GM03348 (cell line): ENCODE measurements at places on chromosomes 2 and 18.

- no peak for DNase-seq
Observed at GRCh38 chr2:223643309-223643708, 41.1 kb upstream of the SCG2 start.

- no peak for DNase-seq
Observed at GRCh38 chr2:42789751-42790150, 2.6 kb downstream of the HAAO start.

GRCh38 chr2:24456599-24457556, 34.2 kb upstream of the NCOA1 start:
- peak; percentile 92 for DNase-seq

- no peak for DNase-seq
Observed at GRCh38 chr2:810397-810796, 133.2 kb upstream of the TMEM18 start.

- no peak for DNase-seq
Observed at GRCh38 chr2:146652311-146652710, 1192.5 kb upstream of the ACVR2A start.

GRCh38 chr18:37491526-37491925, 74.1 kb downstream of the CELF4 start:
- DNase-seq = no peak

DNA sequence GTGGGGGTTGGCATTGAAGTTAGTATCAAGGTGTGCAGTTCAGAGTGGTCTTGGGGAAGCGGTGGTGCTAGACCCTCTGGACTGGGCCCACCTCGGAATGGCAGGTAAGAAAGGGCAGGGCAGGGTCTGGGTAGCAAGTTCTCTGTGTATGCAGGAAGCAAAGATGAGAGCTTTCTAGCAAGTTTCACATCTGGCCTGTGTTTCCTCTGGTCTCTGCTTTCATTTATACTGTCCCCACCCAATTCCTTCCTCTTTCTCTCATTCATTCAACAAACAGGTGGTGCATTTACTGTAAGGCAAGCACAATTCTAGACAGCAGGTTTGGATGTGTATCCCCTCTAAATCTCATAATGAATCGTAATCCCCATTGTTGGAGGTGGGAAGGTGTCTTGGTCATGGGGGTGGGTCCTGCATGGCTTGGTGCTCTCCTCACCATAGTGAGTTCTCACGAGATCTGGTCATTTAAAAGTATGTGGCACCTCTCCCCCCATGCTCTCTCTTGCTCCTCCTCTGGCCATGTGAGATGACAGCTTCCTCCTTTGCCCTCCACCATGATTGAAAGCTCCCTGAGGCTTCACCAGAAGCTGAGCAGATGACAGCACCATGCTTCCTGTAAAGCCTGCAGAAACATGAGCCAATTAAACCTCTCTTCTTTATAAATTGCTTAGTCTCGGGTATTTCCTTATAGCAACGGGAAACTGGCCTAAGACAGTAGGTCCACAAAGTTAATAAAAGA, 51.8 kb downstream of the PKDCC start:
- DNase-seq = no peak

- no peak for DNase-seq
Observed at GRCh38 chr2:206323486-206323885, 49.0 kb downstream of the ZDBF2 start.

GRCh38 chr2:63842149-63843061, 709 bp downstream of the UGP2 start:
- DNase-seq = peak; percentile 51

- DNase-seq = peak; percentile 53
Observed at GRCh38 chr2:220227266-220227920, 600.0 kb downstream of the SLC4A3 start.

GRCh38 chr2:131104487-131105155, 515 bp upstream of the PLEKHB2 start:
- DNase-seq = peak; percentile 81

DNA sequence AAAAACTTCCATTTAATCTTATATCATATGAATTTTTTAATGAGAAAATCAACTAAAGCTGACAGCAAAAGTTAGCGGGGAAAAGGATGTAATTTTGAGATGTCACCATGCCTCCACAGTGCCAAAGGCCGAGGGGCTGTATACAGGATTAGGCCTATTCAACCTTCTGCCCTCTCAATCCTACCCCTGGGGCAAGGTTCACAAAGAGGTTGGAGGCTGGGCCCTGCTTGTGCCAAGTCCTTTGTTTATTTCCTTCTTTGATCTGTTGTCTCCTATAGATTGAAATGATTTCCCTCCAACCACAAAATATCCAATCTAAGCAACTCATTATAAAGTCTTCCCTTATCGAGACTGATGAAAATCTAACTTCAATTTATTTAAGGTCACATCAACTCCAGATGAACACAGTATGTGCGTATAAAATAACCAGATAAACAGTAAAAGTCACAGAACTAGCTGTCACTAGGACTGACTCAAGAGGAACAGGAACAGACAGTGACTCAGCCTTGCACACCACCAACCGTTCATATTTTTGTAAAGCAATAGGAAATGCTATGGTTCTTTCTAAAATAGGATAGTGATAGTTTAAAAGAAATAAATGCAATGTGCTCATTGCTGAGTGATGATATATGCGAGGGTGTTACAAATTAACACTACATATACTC, 95.8 kb downstream of the SLC25A12 start:
- peak; percentile 49 for DNase-seq

GRCh38 chr2:240252191-240252871, 111.9 kb upstream of the OTOS start:
- peak; percentile 1 for DNase-seq

GRCh38 chr2:9650119-9650821, 19.5 kb upstream of the YWHAQ start:
- DNase-seq = no peak

- DNase-seq = no peak
Observed at GRCh38 chr18:853471-853870, 41.4 kb upstream of the YES1 start.

GRCh38 chr2:128090945-128091725, at the start of gene UGGT1:
Gene UGGT1 (plus strand): TSS chr2:128091200. CDS start chr2:128091358, 158 bp downstream.
- DNase-seq = peak; percentile 97

DNA sequence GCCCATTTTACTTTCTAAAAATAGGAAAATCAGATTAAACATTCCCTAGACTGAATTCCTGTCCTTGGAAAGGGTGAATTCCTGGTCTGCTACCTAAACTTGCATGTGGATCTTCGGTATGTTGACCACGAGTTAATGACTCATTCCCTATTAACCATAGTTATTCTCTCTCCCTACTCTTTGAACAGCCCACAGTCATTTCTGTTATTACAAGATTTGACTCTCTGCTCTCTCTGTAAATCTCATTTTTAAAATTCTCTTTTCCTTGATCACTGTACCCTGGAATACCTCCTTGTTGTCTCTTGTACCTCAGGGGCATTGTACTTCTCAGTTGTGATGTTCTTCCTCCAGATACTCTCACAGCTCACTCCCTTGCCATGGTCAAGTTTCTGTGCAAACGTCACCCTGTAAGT, 92.0 kb upstream of the GULP1 start:
- DNase-seq = peak; percentile 87

DNA sequence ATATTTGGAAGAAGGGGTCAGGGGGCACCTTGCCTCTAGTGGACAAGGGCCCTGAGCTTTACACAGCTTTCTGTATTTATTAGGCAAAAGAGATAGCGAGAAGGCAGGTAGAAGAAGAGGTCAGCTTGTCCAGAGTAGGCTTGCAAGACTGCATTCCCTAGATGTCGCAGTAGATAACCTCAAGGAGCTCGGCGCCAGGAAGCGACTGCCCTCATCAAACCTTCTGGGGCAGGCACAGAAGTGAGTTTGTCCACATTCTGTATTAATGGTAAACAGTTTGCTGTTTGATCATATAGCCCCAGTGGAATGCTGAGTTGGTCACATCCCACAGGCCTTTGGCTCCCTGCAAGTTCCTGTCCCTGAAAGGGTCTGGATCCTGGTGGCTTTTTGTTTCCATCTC, 7.0 kb downstream of the CHCHD5 start:
- DNase-seq = no peak

GRCh38 chr2:237494066-237494465, 7.0 kb downstream of the MLPH start:
- no peak for DNase-seq

- no peak for DNase-seq
Observed at GRCh38 chr2:28490558-28490957, 5.3 kb upstream of the PLB1 start.

DNA sequence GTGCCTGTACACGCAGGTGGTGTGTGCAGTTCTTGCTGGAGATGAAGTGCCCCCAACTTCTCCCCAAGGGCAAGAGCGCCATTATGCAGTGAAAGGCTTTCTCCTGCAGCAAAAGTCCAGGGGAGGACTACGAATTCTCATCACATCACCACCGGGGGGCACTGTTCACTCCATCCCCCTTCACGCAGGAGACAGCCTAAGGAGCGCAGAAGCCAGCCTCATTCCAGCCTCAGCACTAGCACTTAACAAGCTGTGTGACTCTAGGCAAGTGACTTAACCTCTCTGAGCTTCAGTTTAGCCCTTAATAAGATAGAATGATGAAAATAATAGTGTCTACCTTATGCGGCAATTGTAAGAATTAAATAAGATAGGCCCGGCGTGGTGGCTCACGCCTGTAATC, 32.3 kb downstream of the DNMT3A start:
- peak; percentile 55 for DNase-seq

DNA sequence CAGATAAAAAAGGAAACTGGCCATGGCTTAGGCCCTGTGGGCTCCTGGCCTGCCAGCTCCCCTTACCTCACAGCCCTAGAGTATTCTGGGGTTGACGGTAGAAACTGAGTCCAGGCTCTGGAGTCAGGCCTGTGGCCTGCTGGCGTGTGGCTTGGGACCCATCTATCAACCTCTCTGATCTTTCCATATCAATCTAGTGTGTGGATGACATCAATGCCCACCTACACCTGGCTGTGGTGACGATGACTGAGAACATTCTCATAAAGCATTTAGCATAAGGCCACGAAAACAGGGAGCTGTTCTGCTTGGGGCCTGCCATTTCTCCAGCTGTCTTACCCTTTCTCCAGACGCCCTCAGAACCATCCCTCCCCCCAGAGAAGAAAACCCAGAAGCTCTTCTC, 17.9 kb downstream of the PCARE start:
- DNase-seq = no peak

DNA sequence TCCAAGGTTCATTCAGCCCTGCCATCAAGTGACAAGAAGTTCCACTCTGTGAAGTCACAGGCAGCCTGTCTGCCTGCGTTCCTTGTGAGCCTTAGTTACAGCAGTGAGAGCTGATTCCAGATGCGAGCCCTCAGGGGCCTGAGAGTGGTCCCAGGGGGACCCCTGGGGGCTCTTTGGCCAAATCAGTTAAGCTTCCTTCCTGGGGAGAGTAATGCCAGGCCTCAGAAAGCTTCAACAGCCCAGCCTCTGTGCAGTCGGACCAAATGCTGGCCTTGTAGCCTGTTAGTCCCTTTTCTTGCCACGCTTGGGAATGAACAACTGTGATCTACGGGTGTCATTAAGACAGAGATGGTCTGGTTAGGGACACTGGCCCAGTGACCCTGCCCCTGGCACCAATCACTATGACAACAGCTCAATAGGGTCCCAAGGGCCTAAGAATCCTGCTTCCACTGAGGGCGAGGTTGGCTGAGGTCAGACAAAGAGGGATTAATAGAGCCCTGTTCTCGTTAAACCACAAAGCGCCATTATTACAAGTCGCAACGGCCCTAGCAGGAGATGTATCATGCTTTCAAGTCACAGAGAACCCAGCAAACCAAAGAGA, 50.9 kb downstream of the HS1BP3 start:
- DNase-seq = no peak

DNA sequence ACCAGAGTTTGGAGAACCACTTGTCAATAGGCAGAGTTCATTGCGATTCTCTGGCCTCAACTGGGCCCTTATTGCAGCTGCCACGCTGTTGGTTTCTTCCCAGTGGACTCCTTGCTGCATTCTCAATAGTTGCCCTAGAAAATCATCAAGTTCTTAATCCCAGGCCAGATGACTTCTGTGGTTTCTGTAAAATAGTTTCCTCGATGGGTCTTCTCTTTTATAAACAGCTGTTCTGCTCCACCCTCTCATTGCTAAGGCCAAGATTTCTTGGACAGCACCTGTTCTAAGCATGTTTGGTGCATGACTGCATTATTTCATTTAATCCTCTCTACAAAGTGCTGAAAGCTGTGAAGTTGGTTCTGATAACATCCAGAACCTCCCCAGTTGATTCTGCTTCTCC, 131.0 kb downstream of the BCL2L11 start:
- DNase-seq = no peak

DNA sequence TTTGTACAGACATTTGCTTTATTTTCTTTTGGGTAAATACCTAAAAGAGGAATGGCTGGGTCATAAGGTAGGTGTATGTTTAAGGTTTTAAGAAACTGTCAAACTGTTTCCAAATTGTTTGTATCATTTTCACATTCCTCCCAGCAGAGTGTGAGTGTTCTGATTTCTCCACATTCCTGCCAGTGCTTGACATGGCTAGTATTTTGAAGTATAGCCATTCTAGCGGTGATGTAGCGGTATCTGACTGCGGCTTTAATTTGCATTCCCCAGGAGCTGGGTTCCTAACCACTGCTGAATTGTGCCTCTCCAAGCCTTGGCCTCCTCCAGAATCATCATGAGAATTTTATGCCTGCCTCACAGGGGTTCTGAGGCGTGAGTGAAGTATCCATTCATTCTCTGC, 61.8 kb upstream of the ARL4C start:
- no peak for DNase-seq

DNA sequence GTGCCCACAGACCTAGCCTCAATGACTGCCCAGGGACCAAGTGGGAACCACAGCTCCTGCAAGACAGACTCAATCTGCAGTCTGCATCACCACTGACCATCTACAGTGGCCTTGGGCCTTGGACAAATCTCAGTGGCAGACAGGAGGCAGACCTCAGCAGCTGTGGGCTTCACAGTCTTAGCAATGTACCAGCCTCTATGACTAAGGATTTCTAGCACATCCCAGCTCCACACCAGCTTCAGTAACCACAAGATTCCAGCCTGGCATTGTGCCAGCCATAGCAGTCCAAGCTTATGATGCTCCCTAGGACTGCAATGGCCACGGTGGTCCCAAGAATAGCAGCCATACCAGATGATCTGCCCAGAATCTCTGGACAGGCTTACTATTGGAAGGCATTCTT, 19.6 kb upstream of the WDR75 start:
- peak; percentile 12 for DNase-seq

GRCh38 chr2:147420517-147420916, 424.3 kb upstream of the ACVR2A start:
- DNase-seq = no peak

- DNase-seq = no peak
Observed at GRCh38 chr2:17226941-17227490, 291.2 kb downstream of the RAD51AP2 start.

GRCh38 chr18:2880473-2880872, 33.7 kb downstream of the EMILIN2 start:
- DNase-seq = peak; percentile 18

DNA sequence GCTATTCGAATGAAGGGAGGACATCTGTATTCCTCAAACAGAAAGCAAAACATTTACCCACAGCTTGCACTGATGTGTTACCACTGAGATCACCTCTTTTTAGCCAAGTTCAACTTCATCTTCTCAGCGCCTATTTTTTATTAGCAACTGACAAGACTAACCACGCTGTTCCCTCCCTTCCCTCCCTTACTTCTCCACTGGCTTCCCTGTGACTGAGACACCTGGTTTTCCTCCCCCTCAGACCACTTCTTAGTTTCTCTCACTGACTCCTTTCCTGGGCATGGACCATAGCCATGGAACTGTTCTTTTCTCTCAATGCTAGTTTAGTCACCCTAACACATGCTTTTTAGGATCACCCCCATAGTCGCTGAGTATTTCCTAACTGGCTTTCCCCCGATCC, 3.3 kb downstream of the L3MBTL4 start:
- DNase-seq = no peak

- no peak for DNase-seq
Observed at GRCh38 chr2:106530866-106531265, 43.7 kb downstream of the CD8B2 start.

- no peak for DNase-seq
Observed at GRCh38 chr18:7470101-7470500, 97.0 kb upstream of the PTPRM start.
